ENCODE measurements at places on chromosomes 2 and 18.

DNA sequence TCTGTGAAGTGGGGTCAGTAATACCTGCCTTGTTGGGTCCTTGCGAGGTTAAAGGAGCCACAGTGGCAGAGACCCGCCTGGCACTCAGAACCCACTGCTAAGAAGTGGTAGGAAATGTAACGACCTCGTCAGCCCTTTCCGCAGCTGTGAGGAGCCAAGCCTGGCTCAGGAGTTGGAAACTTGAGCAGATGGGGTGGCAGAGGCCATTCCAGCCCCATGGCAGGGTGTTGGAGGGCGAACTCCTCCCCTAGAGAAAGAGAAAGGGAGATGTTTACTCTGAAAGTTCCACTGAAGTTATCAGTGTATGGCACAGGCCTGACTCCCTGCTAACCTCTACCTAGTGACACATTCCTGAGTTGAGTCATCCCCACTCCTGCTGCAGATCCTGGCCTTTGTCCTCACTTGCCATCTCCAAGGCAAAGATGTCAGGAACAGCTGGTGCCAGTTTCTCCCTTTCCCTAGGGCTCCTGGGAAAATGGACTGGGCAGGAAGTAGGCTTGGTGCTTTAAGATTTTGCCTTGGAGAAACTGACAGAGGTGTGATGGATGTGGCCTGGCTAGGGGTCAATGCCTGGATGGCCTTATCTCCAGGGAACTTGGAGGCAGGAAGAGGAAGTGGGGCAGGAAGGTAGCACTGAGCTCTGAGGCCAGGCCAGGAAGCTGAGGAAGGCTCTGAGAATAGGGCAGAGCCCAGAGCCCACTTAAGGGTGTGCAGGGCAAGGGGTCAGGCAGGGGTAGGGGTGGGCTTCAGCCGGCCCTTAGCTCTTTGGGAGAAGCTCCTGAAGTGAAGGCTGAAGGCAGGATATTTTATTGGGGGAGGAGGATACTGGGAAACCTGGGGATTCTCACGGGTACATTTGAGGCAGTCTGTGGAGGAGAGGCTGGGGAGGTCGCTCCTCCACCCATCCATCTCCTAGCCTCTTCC lies 888 bp downstream of the VAMP5 start:
- no peak for DNase-seq

DNA sequence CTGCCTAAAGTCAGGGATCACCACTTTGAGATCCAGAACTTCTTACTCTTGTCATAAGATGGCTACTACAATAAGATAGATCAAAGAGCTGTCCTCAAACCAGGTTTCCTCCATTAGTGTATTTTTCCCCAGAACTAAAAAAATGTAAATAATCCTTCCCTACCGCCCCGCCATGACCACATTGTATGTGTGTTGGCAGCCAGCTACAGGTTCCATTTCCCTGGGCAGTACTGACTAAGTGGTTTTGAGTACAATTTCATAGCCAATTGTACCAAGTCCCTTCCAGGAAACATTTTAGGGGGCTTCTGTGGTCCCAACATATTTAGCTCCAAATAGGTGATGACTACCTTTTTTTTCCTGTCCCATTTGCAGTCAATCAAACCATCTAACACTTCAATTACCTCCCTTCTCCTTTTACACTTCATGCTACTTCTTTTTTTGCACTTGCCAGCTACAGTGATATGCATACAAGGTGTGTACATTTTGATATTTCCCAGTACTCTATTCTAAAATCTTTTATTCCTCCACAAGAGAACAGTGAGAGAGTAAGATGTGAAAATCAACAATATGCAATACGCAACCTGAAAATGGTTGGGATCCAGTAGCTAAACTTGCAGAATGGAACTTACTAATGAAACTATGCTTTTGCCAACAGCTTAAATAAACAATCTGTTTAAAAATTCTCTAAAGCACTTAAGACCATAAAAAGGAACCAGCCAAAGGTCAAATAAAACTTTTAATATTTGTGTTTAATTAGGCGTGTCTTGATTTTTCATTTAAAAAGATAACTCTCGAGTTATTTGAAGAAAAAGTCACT lies 3.9 kb downstream of the PUM2 start:
- DNase-seq, result no peak

GRCh38 chr18:26519114-26519513 lies 29.2 kb downstream of the KCTD1 start:
- DNase-seq, result no peak

DNA sequence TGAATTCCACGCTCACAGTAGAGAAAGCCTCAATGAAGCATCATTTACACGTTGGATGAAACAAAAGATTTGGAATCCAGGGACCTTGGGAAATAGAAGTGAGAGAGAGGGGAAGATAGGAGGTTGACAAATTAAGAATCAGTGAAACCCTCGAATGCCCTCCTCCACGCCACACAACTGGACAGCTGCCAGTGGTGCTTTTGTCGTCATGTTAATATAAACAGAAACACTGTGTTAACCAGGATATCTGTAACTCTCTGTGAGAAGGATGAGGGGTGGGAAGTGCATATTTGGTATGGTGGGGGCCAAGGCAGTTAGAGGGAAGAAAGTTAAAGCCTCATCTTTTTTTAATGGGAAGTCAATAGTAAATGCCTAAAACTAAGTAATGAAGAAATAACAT lies 108.7 kb downstream of the GFPT1 start:
- no peak for DNase-seq

- DNase-seq, result no peak
Observed at GRCh38 chr2:118914721-118915453, 27.1 kb upstream of the MARCO start.

- DNase-seq, result no peak
Observed at GRCh38 chr2:27175330-27175729, 26.5 kb downstream of the TCF23 start.

GRCh38 chr2:213455316-213456008 lies 171.2 kb downstream of the SPAG16 start:
- no peak for DNase-seq

GRCh38 chr2:227473806-227474205 lies 1.9 kb downstream of the AGFG1 start:
- no peak for DNase-seq

DNA sequence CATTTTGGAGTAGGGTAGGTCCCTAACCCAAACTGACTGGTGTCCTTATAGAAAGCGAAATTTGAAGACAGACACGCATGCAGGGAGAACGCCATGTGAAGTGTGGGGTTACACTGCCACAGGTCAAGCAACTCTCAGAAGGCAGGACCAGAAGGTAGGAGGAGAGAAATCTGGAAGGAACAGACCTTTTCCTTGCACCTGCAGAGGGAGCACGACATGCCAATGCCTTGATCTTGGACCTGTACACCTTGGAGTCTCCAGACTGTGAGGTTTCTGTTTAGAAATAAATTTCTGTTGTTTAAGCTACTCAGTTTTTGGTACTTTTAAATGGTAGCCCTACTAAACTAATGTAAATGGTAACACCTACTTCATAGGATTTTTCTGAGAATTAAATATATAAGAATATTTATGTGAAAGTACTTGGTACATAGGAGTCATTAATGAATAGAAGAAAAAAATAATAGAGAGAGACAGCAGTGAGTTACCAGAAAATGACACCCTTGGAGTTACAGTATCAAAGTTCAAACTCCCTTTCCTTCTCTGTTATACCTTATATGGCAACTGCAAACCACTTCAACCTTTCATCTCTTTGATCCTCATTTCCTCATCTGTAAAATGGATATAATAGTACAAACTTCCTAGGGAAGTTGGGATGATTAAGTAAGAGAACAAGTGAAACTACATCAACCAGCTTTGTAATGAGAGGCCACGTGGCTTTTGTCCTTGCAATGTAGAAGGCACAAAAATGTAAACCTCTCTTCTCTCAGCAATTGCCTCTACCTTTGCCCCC lies 184.9 kb upstream of the PARD3B start:
- no peak for DNase-seq

DNA sequence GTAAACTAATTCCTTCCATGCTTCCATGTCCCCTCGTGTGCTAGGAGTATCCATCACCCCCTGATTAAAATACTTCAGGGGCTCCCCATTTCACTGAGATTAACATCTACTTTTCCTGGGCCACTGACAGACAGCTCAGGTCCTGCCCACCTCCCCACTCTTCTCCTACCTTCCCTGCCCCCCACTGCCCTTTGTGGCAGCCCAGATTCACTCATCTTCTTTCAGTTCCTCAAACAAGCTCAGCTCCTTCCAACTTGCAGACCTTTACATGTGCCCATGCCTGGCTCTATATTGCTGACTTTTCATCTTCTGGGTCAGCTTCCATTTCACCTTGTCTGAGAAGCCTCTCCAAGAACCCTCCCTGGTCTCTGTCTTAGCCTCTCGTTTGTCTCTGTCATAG lies 12.0 kb downstream of the RUFY4 start:
- no peak for DNase-seq

DNA sequence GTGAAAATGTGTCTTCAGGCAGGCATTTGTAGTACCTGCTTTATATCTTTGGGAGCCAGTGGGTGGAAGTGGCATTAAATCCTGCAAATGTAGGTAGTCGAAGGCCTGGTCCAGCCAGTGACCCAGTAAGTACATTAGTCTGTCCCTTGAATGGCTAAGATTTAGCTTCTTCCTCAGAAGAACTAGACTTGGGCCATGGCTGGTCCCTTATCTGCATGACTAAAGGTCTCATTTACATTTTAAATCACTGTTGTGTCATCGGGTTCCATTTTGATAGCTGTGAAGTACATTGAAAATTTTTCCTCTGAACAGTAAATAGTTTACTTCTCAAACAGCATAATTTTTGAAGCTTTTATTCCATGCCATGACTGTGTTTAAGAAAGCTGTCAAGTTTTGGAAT lies 438.4 kb upstream of the KLHL29 start:
- DNase-seq, result no peak

DNA sequence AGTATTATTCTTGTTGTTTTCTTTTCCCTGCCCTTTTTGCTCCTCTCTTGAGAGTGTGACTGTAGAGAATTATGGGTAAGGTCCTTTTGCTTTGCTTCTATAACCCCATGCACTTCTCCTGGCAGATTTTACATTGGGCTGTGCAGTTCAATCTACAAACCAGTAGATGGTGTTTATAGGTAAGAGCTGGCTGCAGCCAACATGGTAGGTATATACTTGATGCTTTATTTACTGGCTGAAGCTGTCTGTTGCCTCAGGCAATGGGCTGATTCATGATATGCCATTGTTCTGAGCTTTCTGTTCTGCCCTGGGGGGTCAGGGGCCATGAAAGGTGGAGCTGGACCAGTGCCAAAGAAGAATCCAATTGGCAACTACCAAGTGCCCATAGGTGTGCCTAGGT lies 48.3 kb upstream of the MYL1 start:
- DNase-seq, result no peak

DNA sequence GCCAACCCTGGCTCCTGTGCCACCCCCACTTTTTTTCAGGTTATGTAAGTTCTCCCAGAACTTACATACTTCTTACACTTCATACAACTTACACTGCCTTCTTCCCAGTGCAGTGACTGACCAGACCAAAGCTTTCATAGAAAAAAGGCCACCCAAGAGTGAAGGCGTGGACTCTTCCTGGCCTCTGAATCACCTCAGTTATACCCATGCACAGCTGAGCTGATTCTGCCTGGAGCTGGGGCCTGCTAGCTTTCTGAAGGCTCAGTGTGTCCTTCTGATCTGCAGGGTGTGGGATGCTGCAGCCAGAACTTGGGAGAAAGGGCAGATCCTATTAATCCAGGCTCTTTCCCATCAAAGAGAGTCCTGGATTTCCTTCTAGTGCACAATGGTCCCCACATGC lies 216.1 kb downstream of the TTC32 start:
- no peak for DNase-seq

DNA sequence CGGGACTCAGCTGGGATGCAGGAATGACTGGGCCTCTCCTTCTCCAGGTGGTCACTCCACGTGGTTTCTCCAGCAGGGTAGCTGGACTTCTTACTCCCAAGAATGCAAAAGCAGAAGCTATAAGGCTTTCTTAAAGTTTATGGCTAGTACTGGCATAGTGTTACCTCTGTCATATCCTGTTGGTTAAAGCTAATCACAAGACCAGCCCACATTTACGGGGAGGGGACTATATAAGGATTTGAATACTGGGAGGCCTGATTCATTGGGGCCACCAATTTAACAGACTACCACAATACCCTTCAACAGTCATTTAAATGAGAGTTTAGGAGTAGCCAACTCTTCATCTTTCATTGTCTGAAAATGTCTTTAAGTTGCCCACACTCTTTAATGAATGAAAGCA lies 94.4 kb upstream of the TSPYL6 start:
- no peak for DNase-seq

DNA sequence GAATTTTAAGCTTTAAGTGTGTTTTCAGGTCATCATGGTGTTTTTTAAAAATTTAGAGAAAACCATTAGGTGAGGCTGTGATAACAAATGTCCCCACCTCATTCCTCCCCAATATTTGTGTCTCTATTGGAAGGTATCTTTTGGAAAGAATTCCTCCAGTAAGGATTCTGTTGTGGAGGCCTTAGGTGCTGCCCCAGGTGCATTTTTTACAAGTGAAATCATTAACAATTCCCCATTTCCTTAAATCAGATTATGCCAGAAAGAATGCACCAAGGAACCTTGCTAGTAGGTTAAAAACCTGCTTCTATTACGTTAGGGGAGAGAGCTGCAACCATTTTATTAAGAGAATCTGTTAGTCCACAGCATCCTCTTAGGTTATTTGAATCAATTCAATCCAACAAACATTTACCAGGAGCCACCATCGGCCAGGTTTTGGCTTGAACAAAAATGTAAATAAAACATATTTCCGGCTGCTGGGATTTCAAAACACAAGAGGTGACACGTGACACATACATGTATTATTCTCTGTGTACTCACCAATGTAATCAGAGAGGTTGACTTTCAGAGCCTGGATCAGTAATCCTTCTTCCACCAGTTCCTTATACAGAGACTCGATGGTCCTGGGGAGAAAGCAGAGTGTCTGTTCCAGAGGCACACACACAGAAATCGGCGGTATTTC lies 112.5 kb upstream of the ASB18 start:
- no peak for DNase-seq

DNA sequence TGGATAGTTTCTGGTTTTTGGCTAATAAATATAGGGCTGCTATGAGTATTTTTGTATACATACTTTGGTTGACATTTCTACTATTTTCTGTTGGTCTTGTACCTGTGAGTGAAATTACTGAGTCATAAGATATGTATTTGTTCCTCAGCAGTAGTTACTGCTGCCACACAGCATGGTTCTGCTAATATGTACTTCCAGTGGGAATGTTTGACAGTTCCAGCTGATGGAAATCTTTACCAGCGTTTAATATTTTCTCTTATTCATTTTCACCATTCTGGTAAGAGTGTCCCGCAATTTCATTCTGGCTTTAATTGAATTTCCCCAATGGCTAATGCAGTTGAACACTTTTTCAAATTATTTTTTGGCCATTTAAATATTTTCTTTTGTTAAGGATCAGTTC lies 57.9 kb upstream of the IL1R1 start:
- DNase-seq, result no peak

DNA sequence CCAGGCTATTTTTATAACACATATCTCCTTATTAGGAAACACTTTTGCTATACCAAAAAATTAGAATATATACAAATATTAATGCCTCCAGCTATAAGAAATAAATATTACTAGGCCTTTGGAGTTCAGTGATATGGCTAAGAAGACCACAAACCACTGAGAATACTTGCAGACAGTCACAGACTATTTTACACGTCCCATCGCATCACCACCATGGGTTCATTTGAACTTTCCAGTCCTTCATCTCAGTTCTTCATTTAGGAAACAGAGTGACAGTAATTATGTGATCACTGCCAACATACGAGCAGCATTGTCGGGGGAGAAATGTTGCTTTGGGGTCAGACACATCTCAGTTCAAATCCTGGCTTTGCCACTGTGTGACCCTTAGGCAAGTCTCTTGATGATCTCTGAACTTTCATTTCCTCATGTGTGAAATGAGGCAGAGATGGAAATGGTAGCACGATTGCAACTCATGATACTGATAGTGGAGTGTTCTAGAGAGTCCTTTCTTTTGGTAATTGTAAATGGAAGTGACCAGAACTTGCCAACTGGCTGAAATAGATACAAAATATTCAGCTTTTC lies 138.9 kb upstream of the NRP2 start:
- no peak for DNase-seq

All from glutamatergic neuron (in vitro differentiated cells).